ENCODE measurements at places on chromosomes 6 and 20. TPM values are rescaled to one million over a fixed set of nuclear protein-coding genes. Genes with fewer than 3 reads are reported as not detected.

DNA sequence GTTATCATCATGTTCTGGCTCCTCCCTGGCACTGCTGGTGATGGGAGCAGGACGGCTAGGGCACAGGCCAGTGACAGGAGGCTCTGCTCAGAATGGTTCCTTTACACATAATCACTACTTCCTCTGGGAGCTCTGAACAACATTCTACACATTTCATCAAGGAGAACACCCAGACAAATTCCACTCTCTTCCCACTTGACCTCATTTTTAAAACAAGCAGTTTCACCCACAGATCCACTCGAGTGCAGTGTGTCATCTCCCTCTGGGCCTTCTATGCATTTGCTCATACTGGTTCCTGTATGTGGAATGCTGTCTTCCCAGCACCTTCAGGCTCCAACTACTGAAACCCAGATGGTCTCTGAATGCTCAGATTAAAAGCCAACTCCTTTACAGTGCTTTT lies 84.8 kb downstream of the ELOVL5 start:
- no peak overlapping the region for H3K27ac ChIP-seq
- H3K36me3 ChIP-seq, result peaks cover 8% of the 10 kb centered on the region
- no peak overlapping the region for H3K4me3 ChIP-seq
- H3K27me3 ChIP-seq, result no peaks in the 10 kb centered on the region

Gene RPP21
- total RNA-seq, result 34.5 TPM

GRCh38 chr6:153960281-153960680 lies 78.8 kb upstream of the OPRM1 start:
- H3K36me3 ChIP-seq, result no peaks in the 10 kb centered on the region
- DNase-seq, result no peak
- H3K27ac ChIP-seq, result no peak overlapping the region
- H3K4me1 ChIP-seq, result no peaks in the 10 kb centered on the region
- H3K4me3 ChIP-seq, result no peak overlapping the region

Gene IL20RA
- 0.16 TPM for total RNA-seq

- no peaks in the 10 kb centered on the region for H3K4me1 ChIP-seq
- peak; percentile 81 for DNase-seq
- no peaks in the 10 kb centered on the region for H3K36me3 ChIP-seq
- no peak overlapping the region for H3K4me3 ChIP-seq
Observed at GRCh38 chr6:142566628-142567396, 265.0 kb downstream of the ADGRG6 start.

Gene SAMD5
- 9.2 TPM for total RNA-seq
